ENCODE measurements at places on chromosomes 5 and 9.

DNA sequence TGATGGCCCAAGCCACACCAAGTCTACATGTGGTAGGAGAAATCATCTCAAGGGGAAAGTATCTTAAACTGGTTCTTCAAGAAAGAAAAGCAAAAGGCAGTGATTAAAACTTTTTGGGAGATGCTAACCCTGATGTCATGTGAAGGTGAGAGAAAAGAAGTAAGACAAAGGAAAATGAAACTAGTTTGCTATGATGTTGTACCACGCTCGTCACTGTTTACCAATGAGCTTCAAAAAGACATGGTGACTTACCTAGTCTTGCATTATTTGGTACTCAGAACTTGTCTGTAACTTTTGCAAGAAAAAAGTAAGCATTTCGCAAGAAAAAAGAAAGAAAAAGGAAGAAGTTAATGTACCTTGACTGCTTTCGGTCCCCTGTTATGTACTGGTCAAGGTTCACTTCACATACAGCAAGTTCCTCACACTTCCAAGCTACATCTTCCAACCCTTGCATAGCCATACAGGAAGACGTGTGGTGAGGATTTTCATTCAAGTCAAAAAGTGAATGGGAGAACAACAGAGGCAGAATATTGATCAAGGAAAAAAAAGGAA, 739.3 kb downstream of the NR2F1-AS1 start:
- no peak for DNase-seq

GRCh38 chr5:74384851-74385250, 255.7 kb downstream of the ENC1 start:
- no peak for DNase-seq

GRCh38 chr9:899440-900184, 58.1 kb downstream of the DMRT1 start:
- no peak for DNase-seq

DNA sequence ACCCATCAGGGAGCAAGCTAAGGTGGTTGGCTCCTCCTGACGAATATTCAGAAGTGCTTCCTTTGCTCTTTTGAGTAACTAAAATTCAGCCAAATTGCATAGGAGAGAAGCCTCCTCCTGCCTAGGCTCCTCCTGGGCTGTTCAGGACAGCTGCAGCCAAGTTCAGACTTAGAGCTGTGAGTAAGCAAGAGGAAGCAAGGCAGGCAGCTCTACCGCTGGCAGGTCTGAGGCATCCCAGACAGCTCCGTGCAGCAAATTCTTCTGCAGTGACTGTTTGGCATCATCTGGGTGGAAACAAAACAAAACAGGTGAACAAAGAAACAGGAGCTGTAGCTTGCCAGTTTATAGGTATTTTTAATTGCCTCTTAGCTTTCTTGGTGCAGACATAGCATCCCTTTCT, 421.0 kb downstream of the GADD45G start:
- peak; percentile 32 for DNase-seq

GRCh38 chr5:62005551-62005950, 300.5 kb upstream of the KIF2A start:
- no peak for DNase-seq

DNA sequence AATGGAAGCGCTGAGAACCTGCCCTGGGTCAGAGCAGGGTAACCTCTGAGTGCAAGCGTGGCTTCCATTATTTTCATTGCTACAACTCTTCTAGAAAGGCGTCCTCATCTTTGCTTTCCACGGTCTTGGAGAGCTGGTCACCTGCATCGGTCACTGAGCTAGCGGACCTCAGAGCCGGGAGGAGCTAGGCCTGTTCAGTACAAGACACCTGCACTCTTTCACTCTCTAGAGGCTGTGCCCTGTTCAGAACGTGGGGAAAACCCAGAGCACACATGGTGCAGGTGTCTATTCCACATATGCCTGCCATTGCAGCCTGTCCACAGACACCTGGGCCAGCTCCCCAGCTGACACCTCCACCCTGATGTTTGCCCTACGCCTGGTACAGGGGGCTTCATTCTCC, 147.8 kb upstream of the IRX2 start:
- no peak for DNase-seq

DNA sequence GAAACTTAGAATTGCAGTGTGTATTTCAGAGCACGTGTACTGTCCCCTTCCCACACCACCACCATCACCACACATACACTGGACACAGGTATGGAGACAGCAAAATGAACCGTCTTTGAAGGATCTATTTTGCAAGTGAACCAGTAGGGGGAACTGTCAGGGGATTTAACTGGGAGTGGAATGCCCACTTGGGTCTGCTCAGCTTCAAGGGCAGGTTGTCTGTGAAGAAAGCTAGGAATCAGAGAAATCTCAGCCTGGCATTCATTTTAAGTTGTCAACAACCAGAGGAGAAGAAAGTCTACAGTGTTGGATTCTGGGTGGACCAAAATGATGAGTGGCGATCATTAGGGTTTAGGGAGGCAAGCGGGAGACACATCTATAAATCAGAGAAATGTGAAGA, 147.0 kb downstream of the DCP2 start:
- DNase-seq = peak; percentile 6

GRCh38 chr5:167285591-167285990, 1005.9 kb upstream of the WWC1 start:
- DNase-seq = no peak

DNA sequence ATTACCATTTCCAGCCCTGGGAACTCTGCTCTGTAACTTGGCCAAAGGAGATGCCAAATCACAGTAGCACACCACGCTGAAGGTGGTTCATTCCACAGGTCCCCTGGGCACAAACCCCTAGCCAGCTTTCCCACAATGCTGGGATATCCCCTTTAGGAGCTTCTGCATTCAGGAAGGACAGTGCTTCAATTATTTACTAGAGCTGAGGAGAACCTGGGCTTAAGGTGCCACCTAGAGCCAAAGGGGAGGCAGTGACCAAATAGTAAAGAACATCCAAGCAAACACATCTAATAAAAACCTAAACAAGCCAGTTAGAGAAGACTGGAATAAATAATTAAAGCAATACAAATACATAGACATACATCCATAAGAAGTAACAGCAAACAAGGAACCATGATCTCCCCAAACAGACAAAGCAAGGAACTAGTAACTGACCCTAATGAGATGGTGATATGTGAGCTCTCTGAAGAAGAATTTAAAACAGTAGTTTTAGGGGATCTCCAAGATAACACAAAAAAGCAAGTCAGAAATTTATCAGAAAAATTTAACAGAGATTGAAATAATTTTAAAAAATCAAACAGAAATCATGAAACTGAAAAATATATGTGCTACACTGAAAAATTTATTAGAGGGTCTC, 14.6 kb downstream of the KIF4B start:
- DNase-seq = peak; percentile 28

DNA sequence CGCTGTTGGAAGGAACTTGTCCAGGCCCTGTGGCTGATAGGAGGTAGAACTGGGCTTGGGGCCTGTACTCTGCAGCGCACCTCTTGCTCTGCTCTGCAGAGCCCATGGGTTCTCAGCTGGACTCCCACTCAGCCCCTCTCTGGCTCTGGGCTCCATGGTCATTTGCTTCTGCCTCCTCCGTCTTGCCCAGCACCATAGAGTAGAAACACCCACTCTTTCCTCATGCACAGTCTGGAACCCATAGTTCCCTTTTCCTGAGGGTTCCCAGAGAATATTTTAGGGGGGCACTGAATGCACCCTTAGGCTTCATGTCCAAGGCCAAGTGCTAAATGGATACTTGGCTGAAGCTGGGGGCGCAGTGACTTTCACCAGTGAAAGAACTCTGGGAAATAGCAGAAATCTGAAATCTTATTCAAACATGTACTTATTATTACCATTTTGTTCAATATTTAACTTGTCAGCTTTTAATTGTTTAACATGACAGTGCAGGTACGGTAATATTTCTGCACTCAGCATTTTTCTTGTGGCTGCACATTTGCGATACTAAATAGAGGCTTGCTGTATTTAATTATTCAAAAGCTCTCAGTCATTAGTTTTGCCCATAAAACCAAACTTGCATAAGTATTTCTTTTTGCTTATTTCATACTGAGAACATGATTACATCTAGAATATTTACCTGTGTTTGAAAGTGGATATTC, 31.5 kb downstream of the GALNT12 start:
- no peak for DNase-seq

Data from HT1080 (cell line).